Stimulated activated CD4-positive, alpha-beta T cell treated with anti-CD3 and anti-CD28 coated beads, Interleukin-12 subunit alpha, Interleukin-12 subunit beta, amount 100 ng/mL, for 48 hours (primary cell): ENCODE measurements at places on chromosomes 13 and 19.

DNA sequence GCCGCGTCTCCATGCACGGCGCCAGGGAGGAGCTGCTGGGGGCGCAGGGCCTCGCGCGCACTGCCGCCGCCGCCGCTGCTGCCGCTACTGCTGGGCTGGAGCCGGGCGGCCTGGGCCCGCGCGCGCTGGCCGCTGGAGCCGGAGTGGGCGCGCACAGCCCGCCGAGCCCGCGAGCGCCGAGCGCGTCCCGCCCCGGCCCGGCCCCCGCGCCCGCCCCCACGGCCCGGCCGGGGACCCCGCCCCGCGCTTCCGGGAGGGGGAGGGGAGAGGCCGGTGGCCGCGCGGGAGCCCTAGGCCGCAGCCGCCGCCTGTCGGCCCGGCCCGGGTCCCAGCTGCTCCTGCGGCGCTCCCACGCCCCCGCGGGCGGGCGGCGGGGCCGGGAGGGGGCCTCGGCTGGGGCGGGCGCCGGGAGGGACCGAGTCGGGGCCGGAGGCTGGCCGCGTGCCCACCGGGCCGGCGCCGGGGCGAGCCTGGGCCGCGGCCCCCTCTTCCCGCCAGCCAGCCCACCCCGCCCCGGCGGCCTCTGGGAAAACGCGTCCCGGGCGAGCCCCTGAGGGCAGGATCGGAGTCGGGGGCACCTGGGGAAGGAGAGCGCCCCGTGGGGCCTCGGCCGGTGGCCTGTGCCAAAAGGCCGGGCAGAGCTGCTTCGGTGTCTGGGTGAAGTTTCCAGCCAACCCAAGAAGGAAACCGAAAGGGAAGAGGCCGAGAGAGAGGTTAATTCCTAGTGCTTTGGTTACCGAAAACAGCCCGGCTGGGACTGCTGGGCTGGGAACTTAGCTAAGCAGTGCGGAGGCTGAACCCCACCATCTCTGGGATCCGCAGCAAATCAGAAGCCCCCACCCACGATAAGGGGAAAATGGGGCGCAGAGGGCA is at the start of gene STK24:
Gene STK24, minus strand, starts transcription at position 145 of the 873 bp plus-strand sequence. CDS start 321 bp downstream, outside the sequence.
- DNase-seq = no peak

- DNase-seq = no peak
These were observed 41.0 kb downstream of the KL start for GRCh38 chr13:33057019-33057780.

DNA sequence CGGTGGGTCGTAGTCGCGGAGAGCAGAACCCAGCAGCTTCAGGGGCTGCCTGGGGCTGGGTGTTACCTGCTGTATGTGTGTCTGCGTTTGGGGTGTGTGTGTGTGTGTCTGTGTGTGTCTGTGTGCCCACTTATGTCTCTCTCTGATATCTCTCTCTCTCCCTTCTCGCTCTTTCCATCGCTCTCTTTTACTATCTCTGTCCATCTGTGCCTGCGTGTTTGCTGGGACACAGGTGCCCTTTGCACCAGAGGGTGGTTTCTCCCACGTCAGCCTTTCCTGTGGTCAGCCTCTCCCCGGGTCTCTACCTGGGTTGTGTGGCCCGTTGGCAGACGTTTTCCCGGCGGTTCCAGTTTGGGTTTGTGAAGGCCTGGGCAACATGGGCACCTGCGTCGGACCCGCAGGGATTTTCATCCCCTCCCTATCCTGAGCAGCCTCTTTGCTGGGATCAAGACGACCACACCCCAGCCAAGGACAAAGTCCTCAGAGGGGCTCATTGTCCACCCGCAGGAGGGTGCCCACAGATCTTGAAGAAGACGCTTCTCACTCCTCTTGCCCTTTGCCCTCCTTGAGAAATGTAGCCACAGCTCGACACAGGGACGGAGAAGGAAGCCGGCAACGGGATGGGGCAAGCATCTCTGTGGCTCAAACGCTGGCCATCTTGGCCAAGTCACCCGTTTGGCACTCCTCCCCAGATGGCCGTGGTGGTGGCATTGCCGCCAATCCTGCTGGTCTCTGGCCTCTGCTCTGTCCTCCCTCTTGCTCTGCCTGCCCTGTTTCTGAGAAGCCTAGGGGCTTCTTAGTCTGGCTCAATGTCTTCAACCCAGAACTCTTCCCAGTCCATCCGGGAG is 43.3 kb downstream of the ZNF146 start:
- DNase-seq = no peak

- DNase-seq = no peak
These were observed 379.6 kb downstream of the SLITRK6 start for GRCh38 chr13:85419611-85420010.

DNA sequence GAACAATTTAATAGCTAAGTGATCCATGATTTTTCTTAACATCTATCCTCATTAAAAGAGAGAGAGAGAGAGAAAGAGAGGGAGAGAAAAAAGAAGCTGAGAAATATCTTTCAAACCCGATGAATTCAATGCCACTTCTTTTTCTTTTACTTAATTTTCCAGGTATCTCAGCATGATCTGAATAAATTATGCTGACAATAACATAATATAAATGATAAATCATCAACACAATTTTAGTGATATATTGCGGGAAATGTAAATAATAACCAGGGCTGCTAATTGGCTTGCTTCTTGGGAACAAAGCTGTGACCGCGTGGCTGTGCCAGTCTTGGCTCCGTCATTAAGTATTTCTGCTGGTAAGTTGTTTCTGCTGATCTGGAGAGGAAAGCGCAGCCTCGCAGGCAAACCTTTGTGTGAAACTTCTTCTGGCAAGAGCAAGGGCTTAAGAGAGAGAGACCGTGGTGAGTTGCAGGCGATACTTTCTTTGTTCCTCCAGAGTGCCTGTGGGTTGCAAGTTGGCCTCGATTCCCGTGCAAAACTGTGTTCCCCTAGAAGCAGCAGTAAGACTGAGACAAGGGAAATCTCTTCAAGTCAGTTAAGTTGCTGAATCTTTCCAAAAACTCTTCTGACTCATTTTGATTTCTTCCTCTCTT is 489.1 kb upstream of the TSHZ3 start:
- no peak for DNase-seq

DNA sequence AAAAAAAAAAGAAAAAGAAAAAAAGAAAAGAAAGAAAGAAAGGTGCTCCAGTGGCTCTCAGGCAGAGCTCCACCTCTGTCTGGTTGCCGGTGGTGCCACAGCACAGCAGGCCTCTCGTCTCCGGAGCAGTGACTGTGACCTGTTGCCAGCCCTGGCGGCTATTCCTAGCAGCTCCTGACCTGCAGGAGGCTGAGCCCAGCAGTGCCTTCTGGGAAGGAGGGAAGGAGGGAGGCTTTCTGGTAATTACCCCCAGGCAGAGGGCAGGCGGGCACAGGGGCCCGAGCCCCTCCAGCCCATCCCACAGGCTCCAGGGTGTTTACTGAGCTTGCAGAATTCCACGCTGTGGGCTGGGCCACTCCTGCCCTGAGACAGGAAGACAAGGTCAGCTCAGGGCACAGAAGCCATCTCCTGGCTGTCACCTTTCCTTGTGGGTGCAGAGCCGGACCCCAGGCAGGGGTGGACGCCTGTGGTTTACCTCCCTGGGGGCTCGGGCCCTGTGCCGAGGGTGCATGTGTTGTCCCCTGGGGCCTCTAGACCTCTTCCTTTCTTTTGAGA is 77.9 kb downstream of the GNG7 start:
- no peak for DNase-seq

DNA sequence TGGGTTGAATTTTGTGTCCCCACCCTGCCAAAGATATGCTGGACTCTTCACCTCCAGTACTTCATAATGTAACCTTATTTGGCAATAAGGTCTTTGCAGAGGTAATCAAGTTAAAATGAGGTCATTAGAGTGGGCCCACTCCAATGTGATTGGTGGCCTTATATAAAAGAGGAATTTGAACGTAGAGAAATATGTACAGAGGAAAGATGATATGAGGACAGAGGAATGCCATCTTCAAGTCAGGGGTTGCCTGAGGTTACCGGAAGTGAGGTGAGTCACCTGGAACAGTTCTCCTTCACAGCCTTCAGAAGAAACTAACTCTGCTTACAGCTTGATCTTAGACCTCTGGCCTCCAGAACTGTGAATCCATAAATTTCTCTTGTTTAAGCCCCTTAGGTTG is 69.9 kb downstream of the GPC5 start:
- no peak for DNase-seq

DNA sequence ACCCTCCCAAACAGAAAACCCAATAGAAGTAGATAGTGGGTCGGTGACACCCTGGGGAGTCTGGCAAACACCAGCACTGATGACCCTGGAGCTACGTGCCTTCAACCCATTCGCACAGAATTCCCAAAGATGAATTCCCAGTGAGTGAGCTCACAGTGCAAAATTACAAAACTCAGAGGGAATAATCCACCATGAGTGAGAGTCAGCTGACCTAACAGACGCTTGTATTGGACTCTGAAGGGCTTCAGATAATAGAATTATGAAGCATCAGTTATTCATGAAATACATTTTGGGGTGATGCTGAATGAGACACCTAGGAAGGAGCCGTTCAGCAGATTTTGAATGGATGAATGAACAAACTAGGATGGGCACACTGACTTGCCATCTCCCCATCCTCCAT is 40.2 kb downstream of the KCNC3 start:
- DNase-seq = no peak

DNA sequence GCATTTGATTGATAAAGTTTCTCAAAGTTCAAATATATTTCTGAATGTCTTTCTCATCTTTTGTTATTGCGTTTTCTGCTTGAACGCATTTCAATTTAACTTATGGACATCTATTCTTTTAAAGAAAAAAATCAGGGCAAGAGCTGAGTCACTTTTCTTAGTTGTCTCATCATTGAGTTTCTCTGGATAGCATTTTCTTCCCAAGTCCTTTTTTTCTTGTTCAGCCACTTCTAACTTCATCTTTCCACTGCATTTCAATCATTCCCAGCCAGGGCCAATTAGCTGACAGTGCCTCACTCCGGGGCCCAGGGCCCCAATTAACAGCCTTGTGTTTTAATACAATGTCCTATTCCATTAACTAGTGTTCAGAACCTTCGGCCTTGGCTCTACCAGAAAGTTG is 216.3 kb downstream of the B3GLCT start:
- DNase-seq = no peak

DNA sequence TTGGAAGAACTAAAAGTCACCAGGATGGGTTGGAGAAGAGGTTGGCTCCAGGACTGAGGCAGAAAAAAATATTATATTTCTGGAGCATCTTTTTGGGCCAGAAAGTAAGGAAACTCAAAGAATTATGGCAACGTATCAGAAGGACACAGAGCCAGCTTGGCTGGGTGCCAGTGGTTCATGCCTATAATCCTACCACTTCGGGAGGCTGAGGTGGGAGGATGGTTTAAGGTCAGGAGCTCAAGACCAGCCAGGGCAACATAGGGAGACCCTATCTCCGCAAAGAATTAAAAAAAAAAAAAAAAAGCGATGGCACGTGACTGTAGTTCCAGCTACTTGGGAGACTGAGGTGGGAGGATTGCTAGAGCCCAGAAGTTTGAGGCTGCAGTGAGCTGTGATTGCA is 108.1 kb downstream of the GADD45B start:
- DNase-seq = no peak

- no peak for DNase-seq
These were observed 52.0 kb downstream of the KLF2 start for GRCh38 chr19:16376649-16377048.

GRCh38 chr13:63438951-63439350 is 2023.3 kb upstream of the PCDH20 start:
- no peak for DNase-seq

GRCh38 chr13:47215736-47216135 is 318.9 kb upstream of the HTR2A start:
- DNase-seq = no peak

DNA sequence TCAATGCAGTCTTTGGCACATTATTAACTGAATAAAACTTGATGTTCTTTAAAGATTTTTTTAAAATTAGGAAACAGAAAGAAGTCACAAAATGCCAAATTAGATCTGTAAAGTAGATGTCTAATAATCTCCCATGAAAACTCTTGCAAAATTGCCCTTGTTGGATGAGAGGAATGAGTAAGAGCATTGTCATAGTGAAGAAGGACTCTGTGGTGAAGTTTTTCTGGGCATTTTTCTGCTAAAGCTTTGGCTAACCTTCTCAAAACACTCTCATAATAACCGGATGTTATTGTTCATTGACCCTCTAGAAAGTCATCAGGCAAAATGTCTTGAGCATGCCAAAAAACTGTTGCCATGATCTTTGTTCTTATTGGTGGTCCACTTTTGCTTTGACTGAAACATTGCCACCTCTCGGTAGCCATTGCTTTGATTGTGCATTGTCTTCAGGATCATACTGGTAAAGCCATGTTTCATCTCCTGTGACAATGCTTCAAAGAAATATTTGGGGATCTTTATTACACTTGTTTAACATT is 549.3 kb downstream of the LIG4 start:
- no peak for DNase-seq

GRCh38 chr13:48535766-48536165 is 2.9 kb upstream of the RCBTB2 start:
- no peak for DNase-seq

DNA sequence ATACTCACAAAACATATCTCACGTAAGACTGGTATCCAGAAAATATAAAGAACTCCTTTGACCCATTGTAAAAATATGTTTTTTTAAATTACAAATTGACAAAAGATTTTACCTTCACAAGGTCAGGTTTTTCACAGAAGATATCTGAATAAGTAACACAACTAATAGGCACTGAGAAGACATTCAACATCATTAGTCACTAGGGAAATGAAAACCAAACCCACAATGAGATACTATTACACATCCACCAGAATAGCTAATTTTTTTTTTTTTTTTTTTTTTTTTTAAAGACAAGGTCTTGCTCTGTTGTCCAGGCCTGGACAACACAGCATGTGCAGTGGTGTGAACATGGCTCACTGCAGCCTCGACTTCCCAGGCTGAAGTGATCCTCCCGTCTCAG is 157.5 kb downstream of the MIPEP start:
- no peak for DNase-seq

DNA sequence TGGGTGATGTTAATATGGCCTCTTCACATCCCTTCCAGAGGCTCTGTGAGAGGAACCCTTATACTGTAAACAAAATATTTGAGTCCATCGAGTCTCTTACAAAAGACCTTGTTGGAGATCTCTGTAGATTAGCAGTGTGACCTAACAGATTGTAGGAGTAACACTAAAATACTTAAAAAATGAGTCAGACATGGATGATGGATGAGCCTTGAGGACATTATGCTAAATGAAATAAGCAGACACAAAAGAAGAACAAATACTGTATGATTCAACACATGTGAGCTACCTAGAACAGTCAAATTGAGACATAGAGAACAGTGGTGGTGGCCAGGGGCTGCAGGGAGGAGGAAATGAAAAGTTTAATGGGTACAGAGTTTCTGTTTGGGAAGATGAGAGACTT is 152.2 kb upstream of the UBL3 start:
- no peak for DNase-seq

DNA sequence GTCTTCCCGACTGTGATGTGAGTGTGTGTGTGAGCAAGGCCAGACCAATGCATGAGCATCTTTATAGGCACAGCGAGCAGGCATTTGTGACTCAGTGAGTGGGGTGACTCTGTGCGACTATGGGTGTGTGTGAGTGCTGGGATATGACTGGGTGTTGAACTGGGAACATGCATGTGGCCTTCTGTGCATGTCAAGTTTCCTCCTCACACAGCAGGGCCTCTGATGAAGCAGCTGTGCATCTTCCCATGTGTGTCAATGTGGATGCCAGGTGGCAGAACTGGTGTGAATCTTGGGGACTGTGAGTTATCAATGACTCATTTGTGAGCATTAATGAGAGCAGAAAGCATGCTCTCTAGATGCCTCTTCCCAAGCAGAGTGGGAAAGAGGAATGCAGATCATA is 12.1 kb upstream of the LGALS14 start:
- DNase-seq = no peak
